ENCODE measurements at places on chromosomes 1 and 21. TPM values are rescaled to one million over a fixed set of nuclear protein-coding genes. Genes with fewer than 3 reads are reported as not detected.

The C1orf94 gene
- total RNA-seq, result not detected

The CHRM3 gene
- 1.4 TPM for total RNA-seq

The SLC9C2 gene
- total RNA-seq, result not detected

The ISG15 gene
- 18.8 TPM for total RNA-seq

The TMEM200B gene
- 24.6 TPM for total RNA-seq

The RYR2 gene
- 0.49 TPM for total RNA-seq

The NES gene
- total RNA-seq, result 126 TPM

The TTC22 gene
- 0.36 TPM for total RNA-seq

The VHLL gene
- not detected for total RNA-seq
